ENCODE measurements at places on chromosomes 5 and 9.

GRCh38 chr5:9244417-9244816 lies 301.5 kb downstream of the SEMA5A start:
- DNase-seq: no peak

GRCh38 chr5:16666883-16667398 lies 50.1 kb upstream of the RETREG1 start:
- DNase-seq: no peak

DNA sequence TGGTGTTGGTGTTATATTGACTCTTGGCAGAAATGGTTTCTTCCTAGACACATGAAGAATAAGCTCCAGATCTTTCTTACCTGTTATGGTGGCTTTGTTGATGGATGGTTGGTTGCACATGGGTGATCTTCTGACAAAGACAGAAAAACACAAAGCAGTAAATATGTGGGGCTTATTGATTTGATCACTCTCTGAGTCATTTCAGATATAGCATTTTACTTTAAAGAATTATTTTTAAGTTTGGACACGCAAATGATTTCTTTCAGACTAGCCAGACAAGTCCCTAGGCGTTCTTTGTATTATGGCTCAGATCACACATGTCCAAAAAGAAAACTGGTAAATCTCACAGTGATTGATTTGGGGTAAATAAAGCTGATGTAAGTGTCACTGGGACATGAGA lies 597.6 kb downstream of the RAB3C start:
- no peak for DNase-seq

DNA sequence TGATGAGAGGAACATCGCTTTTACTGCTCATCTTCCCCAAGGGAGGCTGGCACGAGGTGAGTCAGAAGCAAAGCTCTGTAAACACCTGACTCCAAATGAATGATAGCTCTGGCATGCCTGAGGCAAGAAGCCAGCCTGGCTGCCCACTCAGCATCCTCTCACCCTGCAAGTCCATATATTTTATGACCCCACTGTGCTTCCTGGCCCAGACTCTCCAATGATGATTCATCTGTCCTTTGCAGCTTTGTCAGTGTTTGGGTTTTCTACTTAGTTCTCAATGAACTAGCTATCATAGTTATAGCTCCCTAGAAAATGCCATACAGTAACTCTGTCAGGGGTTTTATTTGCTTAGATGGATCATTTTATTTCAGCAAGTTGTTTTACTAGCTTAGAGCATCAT lies 52.1 kb upstream of the FSTL4 start:
- DNase-seq: no peak

GRCh38 chr5:180436275-180436674 lies 57.9 kb upstream of the CNOT6 start:
- DNase-seq: no peak

GRCh38 chr9:27355166-27355565 lies 58.2 kb upstream of the EQTN start:
- no peak for DNase-seq

GRCh38 chr5:137831105-137831504 lies 36.6 kb upstream of the MYOT start:
- no peak for DNase-seq

GRCh38 chr9:83027153-83027891 lies 35.6 kb downstream of the RASEF start:
- DNase-seq: no peak

GRCh38 chr5:604391-604831 lies 7.7 kb upstream of the CEP72 start:
- DNase-seq: peak; percentile 0

DNA sequence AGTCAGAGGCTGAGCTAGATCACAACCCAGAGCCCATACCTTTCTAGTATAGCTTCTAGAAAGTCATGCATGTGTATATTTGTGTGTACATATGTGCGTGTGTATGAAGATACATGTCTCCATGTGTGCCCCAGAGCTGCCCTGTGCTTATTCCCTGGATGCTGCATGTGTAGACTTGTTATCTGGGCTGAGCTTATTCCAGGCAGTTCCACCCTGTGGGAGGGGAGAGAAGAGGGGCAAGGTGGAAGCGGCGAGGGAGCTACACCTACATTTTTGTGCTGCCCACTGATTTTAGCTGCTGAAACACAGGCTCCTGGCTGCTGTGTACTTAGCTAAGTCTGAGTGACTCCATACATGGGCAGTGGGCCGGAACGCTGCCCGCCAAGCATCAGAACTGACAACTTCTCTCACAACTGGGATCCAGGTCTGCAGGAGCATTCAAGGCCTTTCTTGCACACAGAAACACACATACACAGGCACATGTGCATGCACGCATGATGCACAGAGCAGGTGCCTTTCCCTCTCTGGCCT lies 38.0 kb upstream of the XPA start:
- DNase-seq: no peak

DNA sequence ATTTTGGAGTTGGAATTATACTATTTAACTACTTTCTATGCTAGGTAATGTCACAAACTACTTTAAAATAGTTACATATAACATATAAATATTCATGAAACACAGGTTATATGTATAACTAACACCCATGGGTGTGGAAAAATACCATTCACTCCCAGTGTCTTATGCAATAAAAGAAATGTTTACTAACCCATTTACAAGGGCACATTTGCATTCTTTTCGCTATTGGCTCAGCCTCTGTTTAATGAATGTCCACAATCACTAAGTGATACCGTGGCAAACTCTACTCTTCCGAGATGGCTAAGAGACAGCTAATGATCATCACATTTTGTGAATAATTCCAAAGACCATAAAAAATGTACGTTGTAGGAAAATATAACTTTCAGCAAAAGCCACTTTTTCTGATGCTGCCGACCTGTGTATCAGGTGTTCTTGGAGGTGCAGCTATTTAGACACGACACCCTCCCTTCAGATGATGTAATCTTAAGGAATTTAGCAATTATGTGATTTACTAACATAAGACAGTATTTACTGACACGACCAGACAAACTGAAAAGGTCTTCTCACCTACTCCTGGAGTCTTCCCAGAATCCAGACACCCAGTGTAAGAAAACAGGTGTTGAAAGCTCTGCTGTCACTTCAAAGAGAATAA lies 121.7 kb upstream of the FAM120A start:
- no peak for DNase-seq

GRCh38 chr5:158273035-158273434 lies 414.1 kb upstream of the CLINT1 start:
- no peak for DNase-seq

DNA sequence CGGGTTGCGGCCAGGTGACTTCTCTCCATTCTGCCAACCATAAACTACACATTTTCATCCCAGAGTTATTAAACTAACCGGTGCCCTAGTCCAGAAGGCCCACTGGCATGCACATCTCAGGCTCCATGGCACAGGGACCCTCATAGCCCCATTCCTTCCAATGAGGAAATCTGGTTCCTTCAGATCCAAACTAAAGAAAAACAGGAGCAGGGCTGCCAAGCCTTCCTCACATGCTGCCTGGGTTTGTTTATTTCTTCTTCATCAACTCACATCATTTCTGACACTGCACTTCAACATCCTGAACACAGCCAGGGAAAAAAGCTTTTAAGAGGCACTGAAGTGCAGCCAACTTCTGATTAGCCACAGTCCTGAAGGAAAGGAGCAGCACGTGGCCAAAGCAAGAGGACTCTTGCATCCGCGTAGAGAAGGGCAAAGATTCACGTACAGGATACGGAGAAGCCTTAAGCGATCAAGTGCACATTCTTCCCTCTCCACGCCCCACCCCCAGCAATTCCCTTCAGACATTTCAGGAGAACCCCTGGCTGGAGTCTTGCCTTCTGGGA lies 22.5 kb downstream of the LHFPL2 start:
- DNase-seq: no peak

DNA sequence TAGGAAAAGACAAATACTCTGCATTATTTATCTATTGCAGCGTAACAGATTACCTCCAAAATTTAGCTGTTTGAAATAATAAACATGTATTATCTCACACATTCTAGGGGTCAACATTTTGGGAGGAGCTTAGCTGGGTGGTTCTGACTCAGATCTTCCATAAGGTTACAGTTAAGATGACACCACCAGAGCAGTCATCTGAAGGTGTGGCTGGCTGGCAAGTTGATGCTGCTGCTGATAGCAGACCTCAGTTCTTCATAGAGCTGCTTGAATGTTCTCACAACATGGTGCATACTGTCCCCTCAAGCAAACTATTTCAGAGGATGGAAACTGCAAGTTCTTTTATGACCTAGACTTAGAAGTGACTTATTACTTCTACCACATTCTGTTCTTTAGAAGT lies 146.3 kb upstream of the FSTL4 start:
- no peak for DNase-seq

DNA sequence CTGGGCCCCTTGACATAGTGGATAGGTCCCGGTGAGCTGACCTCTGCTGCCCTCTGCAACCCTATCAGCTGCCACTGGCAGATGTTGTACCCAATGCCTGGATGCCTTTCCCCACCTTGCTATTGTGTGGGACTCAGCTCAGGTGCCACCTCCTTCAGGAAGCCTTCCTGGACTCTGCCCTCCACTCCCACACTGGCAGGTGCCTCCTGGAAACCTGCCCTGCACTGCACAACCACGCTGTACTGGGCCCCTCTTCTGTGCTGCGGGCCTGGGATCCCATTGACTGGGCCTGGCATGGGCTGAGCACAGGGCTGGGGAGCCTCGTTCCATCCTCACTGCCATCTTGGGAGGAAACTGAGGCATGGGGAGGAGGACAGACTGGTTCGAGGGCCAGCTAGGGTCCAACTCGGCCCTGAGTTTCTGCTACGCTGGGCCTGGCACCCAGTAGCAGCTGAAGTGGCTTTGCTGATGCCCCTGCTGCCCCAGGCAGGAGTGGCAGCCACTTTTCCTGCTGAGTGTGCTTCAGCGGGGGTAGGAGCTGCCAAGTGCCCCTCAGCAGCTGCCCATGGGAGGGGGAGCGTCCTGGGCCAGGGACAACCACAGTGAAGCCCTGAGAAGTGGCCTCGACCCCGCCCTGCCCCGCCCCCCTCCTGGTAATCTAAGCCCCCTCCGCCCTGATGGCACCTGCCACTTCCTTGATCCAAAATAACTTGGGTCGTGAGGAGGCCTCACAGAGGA lies 1.3 kb downstream of the AK1 start:
- no peak for DNase-seq

- DNase-seq: no peak
These were observed 9.2 kb downstream of the DRD1 start for GRCh38 chr5:175434800-175435199.

DNA sequence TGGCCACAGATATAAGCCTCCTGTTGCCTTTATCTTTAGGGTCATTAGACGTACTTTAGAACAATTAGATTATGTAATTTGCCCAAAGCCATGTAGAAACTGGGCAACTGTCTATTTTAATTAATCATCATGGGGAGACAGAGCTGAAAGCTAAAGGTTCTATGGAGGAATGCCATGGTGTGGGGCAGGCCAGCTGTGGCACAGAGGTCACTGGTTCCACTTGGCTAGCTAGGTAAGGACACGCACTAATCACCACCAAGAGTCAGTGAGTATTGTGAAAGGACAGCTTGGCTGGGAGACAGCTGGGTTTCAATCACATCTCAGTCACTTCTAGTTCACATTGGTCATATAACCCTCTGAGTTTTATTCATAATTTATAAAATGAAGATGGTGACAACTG lies 81.7 kb downstream of the HMHB1 start:
- no peak for DNase-seq

Data from activated gamma-delta T cell treated with Interleukin-2 at 50 U/mL for 16 hours (primary cell).